ENCODE measurements at places on chromosomes 6 and 20. TPM values are rescaled to one million over a fixed set of nuclear protein-coding genes. Genes with fewer than 3 reads are reported as not detected.

OXT gene
- 3.7 TPM for total RNA-seq

SLC17A9 gene
- total RNA-seq: 3.2 TPM

ORC3 gene
- 38.8 TPM for total RNA-seq

GID8 gene
- 41.9 TPM for total RNA-seq

DNA sequence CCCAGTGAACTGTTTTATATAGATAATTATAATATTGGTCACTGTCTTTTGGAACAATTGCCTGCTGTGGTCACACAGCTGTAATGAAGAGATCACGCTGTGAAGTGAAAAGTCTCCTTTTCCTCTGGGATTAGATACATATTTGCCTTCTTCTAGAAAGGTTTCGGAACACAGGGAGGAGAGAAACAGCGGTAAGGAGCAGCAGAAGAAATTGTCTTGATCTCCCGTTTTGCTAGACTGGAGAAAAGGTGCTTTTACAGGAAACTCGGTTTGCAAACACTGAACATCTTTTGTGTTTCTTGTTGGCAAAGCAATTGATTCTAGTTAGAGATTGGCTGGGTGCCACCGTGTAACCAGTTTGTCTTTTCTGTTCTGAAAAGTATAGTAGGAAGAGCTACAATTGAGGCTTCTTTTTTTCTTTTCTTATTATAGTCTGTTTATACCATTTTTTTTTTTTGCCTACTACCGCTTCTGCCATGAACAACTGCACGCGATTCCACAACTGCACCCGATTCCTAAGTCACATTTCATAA is 404.1 kb upstream of the ID4 start:
- H3K4me3 ChIP-seq: no peak overlapping the region
- no peaks in the 10 kb centered on the region for H3K4me1 ChIP-seq

- DNase-seq: no peak
- no peaks in the 10 kb centered on the region for H3K36me3 ChIP-seq
- H3K4me3 ChIP-seq: no peak overlapping the region
- no peaks in the 10 kb centered on the region for H3K27me3 ChIP-seq
- H3K4me1 ChIP-seq: peaks cover 4% of the 10 kb centered on the region
Observed at GRCh38 chr20:19915111-19915798, 101.9 kb upstream of the NAA20 start.

DNA sequence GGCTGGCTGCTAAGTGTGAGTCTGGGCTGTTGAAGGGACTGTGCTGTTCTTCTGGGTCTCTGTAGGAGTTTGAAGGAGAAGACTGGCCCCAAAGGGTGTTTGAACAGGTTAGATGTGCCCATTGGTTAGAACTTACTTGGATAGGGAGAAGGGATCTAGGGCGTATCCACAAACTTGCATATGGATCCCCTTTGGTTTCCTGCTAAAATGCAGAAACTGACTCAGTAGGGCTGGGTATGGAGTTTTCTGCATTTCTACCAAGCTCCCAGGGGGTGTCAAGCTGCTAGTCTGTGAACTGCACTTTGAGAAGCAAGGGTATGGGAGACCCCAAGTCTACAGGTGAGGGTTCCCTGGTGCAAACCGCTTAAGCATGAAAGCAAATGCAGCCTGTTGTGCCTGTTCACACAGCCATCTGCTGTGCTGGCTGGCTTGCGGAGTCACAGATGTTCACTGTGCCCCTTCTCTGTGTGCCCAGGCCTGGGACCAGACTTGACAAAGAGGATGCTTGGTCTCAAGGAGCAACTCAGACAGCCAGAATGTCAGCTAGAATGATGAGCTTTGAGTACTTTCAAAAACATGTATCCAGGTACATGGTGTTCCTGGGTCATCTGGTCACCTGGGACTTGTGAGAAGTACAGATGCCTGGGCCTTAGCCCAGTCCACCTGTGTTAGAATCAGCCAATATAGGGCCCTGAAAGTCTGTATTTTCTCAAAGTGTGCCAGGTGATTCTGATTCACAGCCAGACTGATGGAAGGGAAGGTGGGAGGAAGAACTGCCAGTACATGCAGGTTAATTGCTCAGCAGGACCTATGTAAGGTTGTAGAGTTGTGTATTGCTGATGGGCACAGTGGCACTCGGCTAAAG is 7.4 kb downstream of the PPP1R16B start:
- H3K27me3 ChIP-seq: no peaks in the 10 kb centered on the region
- H3K4me1 ChIP-seq: no peaks in the 10 kb centered on the region
- DNase-seq: no peak
- no peak overlapping the region for H3K4me3 ChIP-seq

DNA sequence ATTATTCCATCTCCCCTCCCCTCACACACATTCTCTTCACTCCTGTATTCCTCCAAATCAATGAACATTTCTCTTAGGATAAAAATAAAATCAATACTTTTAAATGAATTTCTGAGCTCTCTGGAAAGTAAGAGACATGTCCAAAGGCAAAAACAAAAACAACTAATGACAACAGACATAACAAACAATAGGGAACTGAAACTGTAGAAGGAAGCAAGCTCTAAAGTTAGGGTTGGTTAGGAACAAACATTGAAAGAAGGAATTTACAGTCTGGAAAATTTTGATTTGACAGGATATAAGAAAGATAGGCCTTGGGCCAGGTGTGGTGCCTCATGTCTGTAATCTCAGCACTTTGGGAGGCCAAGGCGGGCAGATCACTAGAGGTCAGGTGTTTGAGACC is 17.5 kb upstream of the MYCT1 start:
- DNase-seq: no peak
- H3K27ac ChIP-seq: no peak overlapping the region
- no peak overlapping the region for H3K4me3 ChIP-seq

DNA sequence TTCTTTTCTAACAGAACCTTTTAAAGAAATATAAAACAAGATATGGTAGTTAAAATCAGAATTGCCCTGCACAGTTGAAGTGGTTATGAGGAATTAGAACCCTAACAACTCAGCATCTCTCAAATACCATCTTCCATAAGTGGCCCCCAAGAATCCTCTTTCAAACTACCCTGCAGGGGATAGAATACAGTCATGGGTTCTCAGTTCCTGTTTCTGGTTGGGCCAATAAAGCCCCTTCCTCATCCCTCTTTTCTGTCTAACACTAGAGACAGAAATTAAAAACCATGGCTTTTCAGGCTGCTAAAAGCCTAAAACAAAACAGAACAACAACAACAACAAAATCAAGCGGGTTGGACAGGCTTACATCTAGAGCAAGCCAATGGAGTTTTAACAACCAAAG is 6.7 kb upstream of the LCA5 start:
- peaks cover 20% of the 10 kb centered on the region for H3K4me1 ChIP-seq
- no peaks in the 10 kb centered on the region for H3K36me3 ChIP-seq
- H3K27ac ChIP-seq: peak overlapping the region; percentile 35
- no peak for DNase-seq
- no peak overlapping the region for H3K4me3 ChIP-seq

GRCh38 chr6:37876843-37877242 is 57.3 kb downstream of the ZFAND3 start:
- H3K27ac ChIP-seq: no peak overlapping the region
- H3K36me3 ChIP-seq: no peaks in the 10 kb centered on the region
- H3K4me1 ChIP-seq: peaks cover 11% of the 10 kb centered on the region
- H3K4me3 ChIP-seq: no peak overlapping the region
- DNase-seq: no peak

All from testis (tissue), 5 donors.